ENCODE measurements at places on chromosomes 4 and X.

DNA sequence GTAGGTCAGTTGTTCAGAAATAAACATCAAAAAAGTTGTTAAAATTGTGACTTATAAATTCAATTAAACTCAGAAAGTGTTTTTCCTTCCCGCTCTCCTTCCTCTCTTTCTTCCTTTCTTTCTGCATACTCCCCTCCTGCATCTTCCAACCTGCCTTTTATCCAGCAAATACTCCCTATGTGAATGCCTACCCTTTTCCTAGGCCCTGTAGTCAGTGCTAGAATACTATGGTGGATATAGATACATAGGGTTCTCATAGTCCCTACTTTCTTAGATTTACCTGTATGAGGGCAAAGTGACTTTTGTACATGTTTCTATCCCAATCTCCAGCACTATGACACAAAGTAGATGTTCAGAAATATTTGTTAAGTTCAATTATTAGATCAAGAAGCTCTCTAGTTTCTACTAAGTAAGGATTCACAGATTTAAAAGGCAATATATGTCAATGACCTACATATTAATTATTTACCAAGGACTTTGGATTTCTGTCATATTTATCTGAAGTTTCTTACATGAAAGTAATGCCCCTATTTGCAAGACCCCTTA lies 732 bp downstream of the SULT1E1 start:
- DNase-seq: no peak

DNA sequence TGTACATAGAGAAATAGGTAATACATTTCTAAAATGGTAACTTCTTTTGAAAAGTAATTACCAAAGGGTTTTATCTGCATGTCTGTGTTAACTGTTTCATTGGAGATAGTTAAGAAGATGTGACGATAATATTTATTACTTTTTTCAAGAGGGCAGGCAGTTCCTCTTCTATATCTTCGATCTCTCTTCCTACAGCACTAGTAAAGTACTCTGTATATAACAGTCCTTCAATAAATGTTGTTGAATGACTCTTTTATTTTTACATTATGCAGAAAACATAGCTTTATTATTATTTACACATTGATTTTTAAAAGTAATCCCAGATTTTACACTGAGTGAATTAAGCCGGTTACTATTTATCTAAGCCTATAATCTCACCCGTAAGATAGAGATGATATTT lies 51.8 kb downstream of the TMPRSS11E start:
- DNase-seq: no peak

GRCh38 chr4:135564090-135564489 lies 1362.5 kb upstream of the PABPC4L start:
- no peak for DNase-seq

DNA sequence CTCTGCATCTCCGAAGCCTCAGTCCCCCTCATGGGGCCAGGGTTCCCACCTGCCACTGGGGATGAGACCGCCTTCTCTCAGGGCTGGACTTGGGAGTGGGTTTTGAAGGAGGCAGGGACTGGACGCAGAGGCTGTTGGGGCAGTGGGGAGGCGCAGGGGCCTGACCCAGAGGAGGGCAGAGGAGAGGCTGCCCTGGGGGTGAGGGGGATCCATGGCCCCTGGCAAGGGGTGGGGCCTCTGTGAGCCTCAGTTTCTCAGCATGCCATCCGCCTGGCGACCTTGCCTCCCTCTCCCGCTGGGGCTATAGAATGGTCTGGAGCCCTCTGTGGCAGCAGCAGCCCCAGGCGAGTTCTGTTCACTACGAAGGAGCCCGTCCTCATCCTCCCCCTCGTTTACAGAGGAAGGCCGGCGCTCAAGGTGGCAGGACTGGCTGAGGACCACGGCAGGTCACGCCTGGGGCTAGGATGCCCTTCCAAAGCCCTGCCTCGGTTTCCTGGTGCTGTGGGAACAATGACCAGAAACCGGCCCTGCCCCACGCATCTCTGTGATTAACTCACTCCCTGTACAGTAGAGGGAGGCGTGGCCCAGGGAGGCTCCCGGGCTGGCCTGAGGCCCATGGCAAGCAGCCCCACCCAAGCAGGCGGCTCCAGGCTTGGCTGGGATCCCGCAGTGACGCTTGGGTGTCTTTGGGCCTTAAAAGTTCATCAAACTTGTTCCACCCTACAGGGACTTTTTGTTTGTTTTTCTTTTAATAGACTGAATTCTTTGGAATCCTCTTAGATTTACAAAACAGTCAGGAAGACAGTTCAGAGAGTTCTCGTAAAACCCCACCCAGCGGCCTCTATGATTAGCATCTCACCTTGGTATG lies 16.0 kb upstream of the SH3TC1 start:
- DNase-seq: no peak

GRCh38 chrX:8192276-8192675 lies 21.2 kb upstream of the VCX2 start:
- no peak for DNase-seq

- DNase-seq: no peak
These were observed 14.8 kb upstream of the BBS7 start for GRCh38 chr4:121885115-121885514.

DNA sequence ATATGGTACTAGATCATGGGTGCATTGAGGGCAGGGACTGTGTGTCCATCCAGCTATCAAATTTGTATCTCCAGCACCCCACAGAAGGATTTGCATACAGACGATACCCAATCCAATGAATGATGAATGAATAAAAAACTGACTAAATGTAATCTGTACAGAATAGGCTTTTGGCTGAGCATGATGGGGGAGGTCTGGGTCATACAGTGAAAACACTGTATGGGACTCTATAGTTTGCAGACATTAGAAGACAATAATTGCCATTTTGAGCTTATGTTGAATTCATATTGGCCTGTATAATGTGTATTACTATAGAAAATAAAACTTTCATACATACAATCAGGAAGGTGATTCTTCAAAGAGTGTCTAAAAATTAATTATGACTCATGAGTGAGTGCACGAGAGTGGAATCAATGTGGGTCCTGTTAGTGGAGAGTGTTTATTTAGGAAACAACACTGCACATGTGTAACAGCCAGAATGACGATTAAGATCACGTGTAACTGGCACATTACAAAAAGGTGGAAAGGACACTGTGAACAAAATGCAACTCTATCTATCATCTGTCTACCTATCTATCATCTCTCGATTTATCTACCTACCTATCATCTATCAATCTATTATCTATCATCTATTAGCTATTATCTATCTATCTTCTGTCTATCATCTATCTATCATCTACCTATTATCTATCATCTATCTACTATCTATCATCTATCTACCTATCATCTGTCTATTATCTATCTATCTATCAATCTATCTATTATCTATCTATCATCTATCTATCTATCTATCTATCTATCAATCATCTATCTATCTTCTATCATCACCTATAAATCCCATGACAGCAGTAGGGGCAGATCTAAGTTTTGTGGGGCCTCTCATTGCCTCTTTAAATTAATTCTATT lies 201.3 kb downstream of the PTTG2 start:
- no peak for DNase-seq

GRCh38 chrX:153921511-153922446 lies 4.3 kb downstream of the ARHGAP4 start:
- no peak for DNase-seq

- DNase-seq: no peak
These were observed 63.6 kb upstream of the SH3RF1 start for GRCh38 chr4:169334335-169334734.

- DNase-seq: no peak
These were observed 278.4 kb downstream of the IL15 start for GRCh38 chr4:141914746-141915145.

DNA sequence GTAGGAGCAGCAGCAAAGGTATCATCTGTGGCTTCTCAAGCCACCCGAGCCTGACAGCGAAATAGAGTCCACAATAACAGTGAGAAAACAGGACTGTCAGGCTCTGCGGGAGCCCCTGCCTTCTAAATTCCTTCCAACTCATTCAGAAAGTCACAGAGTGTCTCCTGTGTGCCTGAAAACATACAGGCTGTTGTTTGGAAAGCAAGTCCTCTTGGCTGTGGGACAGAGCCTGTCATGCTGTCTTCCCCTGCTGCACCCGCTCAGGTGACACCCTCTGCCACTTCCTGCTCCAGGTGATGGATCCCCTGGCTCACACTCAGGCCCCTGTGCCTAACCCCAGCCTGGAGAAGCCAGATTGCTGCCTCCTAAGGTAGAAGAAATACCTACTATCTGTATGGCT lies 152.3 kb downstream of the RAB28 start:
- DNase-seq: no peak

DNA sequence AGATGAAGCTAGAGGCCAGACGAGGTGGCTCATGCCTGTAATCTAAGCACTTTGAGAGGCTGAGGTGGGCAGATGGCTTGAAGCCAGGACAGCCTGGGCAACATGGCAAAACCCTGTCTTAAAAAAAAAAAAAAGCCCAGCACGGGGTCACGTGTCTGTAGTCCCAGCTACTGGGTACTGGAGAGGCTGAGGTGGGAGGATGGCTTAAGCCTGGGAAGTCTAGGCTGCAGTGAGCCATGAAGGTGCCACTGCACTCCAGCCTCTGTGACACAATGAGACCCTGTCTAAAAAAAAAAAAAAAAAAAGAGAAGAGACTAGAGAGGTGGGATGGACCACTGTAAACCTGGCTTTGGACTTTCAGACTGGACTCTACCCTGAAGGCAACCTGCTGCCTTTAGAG lies 10.7 kb upstream of the LRBA start:
- DNase-seq: no peak

DNA sequence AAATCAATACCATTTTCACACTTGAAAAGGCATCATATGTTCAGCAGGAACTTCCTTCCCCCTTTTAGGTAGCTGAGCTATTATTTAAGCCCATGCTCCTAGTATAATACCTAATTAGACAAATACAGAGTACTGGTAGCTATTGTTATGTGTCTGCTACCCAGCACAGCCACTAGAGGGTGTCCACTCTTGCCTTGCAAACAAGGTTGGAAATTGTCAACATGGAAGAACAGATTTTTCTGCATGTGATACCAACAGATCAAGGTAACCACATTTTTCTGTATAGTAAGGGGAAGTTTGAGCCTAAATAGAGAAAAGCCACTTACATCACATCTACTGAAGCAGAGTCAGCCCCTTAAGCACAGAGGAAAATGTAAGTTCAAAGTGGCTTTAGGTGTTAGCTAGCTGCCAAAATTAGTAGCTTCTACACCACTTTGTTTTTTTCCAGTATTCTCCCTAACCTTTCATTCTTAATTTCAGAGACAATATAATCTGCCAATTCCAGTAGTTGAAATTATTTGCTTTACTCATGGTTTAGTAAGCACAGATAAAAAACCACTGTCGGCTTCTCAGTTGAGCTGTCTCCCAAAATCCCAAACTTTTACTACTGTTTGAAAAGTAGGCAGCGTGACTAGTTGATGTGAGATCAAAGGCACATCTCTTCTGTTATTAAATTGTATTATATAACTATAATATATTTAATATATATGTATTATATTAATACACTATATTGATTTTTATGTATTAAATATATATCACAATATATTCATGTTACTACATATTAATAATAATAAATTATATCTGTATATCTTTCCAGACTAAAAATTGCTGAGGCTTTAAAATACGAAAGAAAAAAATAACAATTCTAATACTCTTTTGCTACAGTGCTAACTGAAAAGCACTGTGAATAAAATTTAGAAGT lies 38.2 kb downstream of the EDNRA start:
- peak; percentile 72 for DNase-seq

DNA sequence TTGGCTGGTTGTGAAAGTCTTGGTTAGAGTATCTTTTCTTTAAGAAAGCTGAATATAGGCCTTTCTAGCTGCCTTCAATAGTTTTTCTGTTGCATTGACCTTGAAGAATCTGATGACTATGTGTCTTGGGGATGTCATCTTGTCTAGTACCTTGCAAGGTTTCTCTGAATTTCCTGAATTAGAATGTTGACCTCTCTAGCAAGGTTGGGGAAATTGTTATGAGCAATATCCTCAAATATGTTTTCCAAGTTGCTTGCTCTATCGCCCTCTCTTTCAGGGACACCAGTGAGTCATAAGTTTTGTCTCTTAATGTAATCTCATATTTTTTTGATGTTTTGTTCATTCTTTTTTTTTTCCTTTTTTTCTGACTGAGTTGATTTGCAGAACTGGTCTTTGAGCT lies 194.7 kb downstream of the RAB28 start:
- DNase-seq: no peak

GRCh38 chr4:3026540-3026939 lies 47.8 kb downstream of the HTT-AS start:
- DNase-seq: no peak

DNA sequence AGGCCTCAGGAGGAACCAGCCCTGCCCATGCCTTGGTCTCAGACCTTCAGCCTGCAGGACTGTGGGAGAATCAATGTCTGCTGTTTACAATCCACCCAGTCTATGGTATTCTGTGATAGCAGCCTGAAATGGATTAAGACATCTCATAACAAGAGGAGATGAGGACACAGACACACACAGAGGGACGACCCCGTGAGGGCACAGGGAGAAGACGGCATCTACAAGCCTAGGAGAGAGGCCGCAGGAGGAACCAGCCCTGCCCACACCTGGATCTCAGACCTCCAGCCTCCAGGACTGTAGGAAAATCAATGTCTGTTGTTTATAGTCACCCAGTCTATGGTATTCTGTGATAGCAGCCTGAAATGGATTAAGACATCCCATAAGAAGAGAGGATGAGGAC lies 3.3 kb downstream of the SLC25A6 start:
- DNase-seq: no peak

GRCh38 chrX:133939655-133940302 lies 45.6 kb downstream of the GPC3 start:
- no peak for DNase-seq

DNA sequence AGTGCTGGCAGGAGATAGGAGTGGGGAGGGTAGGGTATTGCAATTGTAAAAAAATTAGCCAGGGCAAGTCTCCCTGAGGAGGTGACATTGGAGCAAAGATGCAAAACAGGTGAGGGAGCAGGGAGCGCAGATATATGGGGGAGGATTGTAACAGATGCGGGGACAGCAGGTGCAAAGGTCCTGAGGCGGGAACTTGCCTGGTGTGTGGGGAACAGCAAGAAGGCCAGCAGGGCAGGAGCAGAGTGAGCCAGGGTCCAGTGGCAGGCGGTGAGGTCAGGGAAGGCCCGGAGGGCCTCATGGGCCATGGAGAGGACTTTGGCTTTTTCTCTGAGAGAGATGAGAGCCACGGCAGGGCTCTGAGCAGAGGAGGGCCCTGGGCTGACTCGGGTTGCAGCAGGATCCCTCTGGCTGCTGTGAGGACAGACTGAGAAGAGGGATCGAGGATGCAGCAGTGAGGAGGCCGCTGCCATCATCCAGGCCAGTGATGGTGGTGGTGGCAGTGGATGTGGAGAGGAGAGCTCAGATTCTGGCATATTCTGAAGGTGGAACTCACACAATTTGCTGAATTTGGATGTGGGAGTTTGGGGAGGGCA lies 6.2 kb downstream of the PORCN start:
- DNase-seq: no peak

Measured in D341Med (cell line).